SIG-M5 (cell line): ENCODE measurements at places on chromosomes 6 and 20.

DNA sequence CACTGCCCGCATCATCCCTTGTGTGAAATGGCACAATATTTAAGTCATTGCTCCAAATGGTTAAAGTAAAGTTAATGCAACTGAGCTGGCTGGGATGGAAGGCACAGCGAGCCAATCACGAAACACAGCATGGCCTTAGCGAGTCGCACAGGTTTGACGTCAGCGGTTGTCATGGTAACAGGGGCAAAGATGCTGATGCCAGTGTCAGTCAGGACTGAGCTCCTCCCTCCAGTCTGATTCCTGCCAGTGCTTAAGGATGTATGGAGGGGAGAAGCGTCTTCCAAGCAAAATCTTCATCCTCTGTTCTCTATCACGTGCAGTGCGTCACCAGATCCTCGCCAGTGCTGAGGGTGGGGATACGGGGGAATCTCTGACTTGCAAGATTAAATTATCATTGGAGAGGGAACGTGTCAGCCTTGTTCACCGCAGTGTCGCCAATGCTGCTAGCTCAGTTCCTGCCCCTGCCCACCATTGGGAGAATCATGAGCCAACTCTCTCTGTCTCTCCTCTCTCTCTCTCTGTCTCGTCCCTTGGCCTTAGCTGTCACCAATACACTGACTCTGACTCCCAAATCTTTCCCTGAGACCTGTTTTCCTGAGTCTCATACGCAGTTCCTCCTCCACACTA is 24.5 kb downstream of the TSPYL4 start:
- no peak for DNase-seq

DNA sequence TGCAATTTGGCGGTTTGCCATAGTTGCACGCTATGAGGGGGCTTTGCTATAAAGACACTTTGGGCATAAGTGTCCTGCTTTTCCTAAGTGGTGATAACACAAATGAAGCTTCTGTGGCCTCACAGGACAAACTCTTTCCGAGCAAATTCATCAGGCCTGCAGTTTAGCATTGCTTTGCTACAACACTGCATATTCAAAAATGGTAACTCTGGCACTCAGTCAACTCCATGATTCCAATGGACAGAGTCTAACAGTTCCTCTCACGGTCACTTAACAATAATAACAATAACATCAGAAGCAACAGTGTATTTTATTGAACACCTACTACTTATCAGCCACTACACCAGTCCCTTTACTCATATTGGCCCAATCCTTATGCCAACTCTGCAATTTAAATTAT is 222.5 kb downstream of the FRK start:
- no peak for DNase-seq

DNA sequence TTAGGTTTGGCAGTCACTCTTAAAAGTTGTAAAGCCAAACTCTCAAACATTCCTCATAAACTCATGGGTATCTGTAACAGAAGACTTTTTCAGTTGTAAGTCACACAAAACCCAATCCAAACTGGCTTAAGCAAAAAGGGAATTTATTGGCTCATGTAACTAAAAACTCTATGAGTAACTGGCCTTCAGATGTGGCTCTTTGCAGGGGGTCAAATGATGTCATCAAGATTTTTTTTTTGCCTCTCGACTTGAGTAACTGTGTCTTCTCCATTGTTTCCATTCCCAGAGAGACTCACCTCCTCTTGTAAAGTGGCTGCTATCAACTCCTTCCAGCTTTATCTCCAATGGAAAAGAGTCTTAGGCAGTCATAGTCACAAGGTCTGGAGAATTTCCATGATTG is 645.0 kb downstream of the DHX35 start:
- no peak for DNase-seq

DNA sequence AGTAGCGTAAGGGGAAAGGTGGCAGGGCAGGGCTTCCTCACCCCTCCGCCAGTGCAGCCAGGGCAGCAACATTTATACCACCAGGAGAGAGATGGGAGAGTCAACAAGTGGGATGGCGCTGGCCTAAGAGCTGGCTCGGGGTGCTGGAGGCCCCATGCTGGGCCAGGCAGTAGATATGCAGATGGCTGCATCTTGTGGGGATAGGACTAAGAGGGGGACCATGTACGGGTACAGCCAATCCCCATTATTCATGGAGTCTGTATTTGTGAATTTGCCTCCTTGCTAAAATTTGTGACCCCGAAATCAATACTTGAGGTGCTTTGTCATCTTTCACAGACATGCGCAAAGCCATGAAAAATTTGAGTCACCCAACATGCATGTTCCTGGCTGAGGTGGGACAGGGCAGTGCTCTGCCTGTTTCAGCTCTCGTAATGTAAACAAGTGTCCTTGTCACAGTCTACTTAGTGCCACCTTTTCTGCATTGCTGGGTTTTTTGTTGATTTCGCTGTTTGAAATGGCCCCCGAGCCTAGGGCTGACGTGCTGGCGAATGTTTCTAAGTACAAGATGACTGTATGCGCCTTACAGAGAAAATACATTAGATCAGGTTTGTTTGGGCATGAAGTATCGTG is 27.5 kb upstream of the TAF8 start:
- DNase-seq = no peak

DNA sequence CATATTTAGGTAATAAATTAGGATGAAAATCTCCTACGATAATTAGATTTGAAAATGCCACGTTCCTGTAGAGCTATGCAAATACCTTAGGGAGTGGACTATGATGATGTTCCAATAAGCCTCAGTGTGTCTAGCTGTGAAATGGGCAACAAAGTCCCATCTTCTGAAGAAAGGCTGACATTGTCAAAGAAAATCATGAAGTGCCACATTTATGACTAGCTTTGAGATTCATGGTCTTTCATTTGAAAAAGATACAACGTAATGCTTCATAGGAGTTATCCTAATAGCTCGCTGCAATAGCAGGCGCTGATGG is 23.8 kb upstream of the BCAS1 start:
- DNase-seq = no peak

GRCh38 chr20:36367907-36368799 is 62.0 kb downstream of the DLGAP4 start:
- DNase-seq = no peak

DNA sequence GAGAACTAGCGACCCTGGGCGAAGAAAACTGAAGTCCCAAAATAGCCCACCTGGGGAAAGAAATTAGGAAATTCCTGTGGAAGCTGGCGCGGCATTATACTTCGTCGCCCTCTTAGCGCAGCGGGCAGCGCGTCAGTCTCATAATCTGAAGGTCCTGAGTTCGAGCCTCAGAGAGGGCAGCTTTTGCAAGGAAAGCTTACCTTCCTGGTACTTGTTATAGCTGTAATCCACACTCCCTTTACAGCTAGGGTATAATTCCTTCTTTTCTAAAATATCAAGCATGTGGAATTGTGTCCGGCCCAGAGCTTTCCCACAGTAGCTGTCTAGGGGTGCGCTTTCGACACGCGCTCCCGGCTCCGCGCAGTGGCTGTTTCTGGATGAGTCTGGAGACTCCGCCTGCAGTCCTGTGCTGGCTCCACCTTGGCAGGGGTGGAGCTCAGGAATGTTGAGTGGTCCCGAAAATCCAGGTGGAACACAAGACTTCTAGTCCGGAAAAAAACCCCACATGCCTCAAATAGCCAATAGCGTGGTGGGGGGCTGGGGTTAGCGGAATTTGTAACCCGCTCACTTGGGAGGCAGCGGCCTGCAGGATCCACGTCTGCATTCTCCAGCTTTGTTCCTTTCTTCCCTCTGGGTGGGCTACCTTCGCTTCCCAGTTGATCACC is 83.7 kb upstream of the ZNF322 start:
- no peak for DNase-seq

- DNase-seq = no peak
Measured at GRCh38 chr6:45712786-45713185, 302.9 kb downstream of the CLIC5 start.

- DNase-seq = no peak
Measured at GRCh38 chr6:20217324-20217855, 5.1 kb upstream of the MBOAT1 start.

- no peak for DNase-seq
Measured at GRCh38 chr6:157325069-157325805, 1.9 kb upstream of the TMEM242 start.

GRCh38 chr6:113626475-113626874 is 230.7 kb upstream of the MARCKS start:
- no peak for DNase-seq

- no peak for DNase-seq
Measured at GRCh38 chr6:7726416-7727085, 652 bp downstream of the BMP6 start.

DNA sequence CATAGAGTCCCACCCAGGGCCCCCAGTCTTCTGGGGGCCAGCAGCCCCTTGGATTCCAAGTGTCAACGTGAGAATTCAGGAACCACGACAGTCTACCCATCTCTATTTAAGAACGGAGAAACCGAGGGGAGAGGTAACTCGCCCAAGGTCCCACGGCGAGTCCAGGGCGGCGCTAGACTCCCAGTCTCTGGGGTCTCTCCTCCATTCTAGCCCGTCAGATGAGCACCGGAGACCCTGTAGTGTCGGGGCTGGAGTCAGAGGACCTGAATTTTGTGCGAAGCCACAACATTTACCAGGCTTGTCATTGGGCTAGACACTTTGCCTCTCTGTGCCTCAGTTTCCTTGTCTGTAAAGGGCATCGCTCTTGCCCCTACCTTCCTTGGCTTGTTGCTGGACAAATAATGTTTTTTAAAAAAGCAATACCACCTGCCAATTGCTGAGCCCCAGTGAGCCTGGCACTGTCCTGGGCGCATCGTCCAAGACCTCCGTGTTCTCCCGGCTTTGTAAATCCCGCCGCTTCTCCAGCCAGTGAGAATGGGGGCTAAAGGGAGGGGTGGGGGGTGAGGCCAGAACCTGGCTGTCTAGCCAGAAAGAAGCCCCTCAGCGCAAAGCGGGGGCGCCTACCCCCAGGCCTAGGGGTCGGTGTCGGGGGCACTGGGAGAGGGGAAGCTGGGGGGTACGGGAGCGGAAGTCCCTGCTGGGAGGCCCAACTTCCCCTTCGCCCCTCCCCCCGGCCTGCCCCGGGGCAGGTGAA is 91.7 kb downstream of the NCR2 start:
- DNase-seq = no peak

- DNase-seq = no peak
Measured at GRCh38 chr20:62768551-62769287, 27.6 kb upstream of the MRGBP start.

DNA sequence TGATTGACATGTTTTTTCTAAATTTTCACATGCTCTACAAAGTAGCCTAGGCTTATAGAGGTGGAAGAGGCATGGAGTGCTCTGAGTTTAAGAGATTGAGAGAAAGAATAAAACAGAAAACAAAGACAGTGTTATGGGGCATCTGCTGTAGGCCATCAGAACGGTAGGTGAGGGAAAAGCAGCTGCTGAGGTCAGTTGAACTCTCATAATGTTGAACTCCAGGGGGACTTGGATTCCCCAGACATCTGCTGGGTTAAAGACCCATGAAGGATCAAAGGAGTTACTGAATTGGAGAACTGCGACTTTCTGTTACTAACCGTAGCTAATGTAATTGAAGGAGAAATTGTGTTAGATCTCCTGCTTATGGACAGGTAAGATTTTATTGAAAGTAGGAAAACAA is 333.9 kb downstream of the TFAP2B start:
- no peak for DNase-seq

GRCh38 chr6:113564371-113565171 is 292.6 kb upstream of the MARCKS start:
- DNase-seq = no peak

DNA sequence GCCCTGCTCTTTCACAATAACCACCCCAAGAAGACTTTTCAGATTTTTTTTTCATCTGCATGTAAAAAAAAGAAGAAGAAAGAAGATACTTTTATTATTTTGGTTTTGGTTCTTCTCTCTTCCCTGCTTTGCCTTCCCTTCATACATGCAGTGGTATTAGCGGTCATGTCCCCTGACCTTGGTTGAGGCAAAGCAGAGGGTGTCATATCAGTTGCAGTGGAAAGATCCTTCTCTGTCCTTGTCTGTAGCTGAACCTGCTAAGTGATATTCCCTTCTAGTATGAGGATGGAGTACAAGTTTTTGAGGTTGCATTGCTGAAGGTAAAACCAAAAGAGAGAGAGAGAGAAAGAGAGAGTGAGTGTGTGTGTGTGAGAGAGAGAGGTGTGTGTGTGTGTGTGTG is 345.7 kb downstream of the UTRN start:
- DNase-seq = no peak

DNA sequence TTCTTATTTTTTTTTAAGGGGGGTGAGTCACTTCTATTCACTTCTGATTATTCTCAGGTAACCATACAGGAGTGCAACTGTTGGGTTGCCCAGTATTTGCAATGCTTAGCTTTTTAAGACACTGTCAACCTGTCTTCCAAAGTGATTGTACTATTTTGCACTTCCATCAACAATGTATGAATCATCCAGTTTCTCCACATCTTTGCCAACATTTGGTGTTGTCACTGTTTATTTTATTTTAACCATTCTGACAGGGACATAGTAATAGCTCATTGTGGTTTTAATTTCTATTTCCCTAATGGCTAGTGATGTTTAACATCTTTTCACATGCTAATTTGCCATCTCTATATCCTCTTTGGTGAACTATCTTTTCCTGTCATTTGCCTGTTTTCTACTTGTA is 1.4 kb upstream of the SLC13A3 start:
- DNase-seq = no peak

DNA sequence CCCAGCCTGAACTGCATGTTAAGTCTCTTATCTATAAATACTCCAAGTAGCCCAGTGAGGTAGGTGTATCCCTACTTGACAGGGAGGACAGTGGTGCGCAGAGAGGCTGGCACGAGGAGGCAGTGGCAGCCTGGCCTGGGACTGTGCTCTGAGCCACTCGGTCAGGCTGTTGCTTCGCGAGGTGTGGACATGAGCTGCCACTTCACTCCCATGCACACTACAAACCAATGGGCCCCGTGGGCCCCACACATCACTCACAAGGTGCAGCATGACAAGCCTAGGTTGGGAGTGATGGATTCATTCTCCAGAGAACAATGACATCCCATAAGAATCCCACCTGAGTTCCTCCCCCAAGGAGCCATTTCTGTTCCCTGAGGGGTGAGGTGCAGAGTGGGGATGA is 54.9 kb downstream of the TMEM242 start:
- no peak for DNase-seq

DNA sequence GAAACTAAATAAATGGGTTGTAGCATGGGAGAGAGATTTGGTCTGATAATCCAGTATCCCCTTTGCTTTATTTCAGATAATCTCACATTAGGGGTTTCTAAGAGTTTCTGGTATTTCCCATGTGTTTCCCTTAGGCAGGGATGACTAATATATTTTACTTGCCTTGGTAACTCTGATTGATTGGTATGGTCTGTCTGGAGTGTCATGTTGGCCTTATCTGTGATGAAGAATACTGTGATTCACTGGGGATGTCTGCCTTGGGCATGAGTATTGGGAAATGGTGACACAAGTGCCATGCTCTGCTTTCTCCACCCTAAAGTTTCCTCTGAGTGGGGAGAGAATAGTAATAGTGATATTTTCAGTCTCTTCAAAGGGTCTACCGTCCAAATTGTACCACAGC is 10.1 kb downstream of the SLC22A2 start:
- no peak for DNase-seq

- DNase-seq = no peak
Measured at GRCh38 chr6:18842534-18842933, 455.4 kb downstream of the RNF144B start.
